ENCODE measurements at places on chromosomes 1 and 21.

DNA sequence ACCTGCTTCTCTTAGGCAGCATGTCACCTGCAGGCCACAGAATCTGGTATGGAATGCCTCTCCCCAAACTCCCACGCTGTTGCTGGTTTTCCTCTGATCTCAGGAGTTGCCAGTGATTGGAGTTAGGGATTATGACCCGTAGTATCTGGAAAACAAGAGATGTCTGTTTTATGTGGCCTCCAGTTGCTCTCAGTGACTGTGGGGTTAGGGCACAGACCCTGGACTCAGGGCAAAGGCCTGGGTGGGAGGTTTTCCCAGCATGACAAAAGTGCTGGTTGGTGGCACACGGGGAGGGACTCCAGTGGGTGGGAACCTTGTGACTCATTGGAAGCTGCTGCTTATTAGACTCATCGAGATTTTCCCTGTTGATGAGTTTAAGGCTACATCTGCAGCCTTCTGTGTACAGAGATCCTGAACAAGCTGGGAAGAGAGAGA lies at the start of gene NR1I3:
TSS of gene NR1I3 (minus strand) at position 165 of the 435 bp plus-strand sequence. CDS start 1,638 bp downstream, outside the sequence.
- H3K4me3 ChIP-seq, result no peak within 1 kb of the TSS
- no peaks in the 10 kb centered on the region for H3K27me3 ChIP-seq
- no peaks in the 10 kb centered on the region for H3K36me3 ChIP-seq
- DNase-seq, result no peak
- no peaks in the 10 kb centered on the region for H3K4me1 ChIP-seq
- no peak within 1 kb of the TSS for H3K27ac ChIP-seq

GRCh38 chr21:35861661-35862060 lies 198.7 kb downstream of the SETD4 start:
- no peak for DNase-seq

GRCh38 chr1:246681900-246682895 lies 42.0 kb upstream of the SCCPDH start:
- peaks cover 10% of the 10 kb centered on the region for H3K4me1 ChIP-seq
- H3K4me3 ChIP-seq, result no peak overlapping the region
- H3K36me3 ChIP-seq, result no peaks in the 10 kb centered on the region
- peak overlapping the region; percentile 32 for H3K27ac ChIP-seq

- no peaks in the 10 kb centered on the region for H3K27me3 ChIP-seq
- H3K4me1 ChIP-seq, result no peaks in the 10 kb centered on the region
- no peak overlapping the region for H3K27ac ChIP-seq
Measured at GRCh38 chr1:110696818-110697217, 22.1 kb upstream of the KCNA3 start.

GRCh38 chr1:199811163-199811562 lies 216.3 kb upstream of the NR5A2 start:
- H3K36me3 ChIP-seq, result no peaks in the 10 kb centered on the region
- no peaks in the 10 kb centered on the region for H3K27me3 ChIP-seq
- H3K4me1 ChIP-seq, result no peaks in the 10 kb centered on the region
- no peak for DNase-seq

GRCh38 chr1:47645151-47645550 lies 207.3 kb downstream of the FOXD2 start:
- no peaks in the 10 kb centered on the region for H3K27me3 ChIP-seq
- H3K4me1 ChIP-seq, result no peaks in the 10 kb centered on the region
- H3K4me3 ChIP-seq, result no peak overlapping the region
- no peaks in the 10 kb centered on the region for H3K36me3 ChIP-seq
- no peak overlapping the region for H3K27ac ChIP-seq

- no peaks in the 10 kb centered on the region for H3K27me3 ChIP-seq
- H3K36me3 ChIP-seq, result no peaks in the 10 kb centered on the region
- no peak for DNase-seq
Measured at GRCh38 chr1:4178501-4179113, 278.5 kb upstream of the C1orf174 start.

DNA sequence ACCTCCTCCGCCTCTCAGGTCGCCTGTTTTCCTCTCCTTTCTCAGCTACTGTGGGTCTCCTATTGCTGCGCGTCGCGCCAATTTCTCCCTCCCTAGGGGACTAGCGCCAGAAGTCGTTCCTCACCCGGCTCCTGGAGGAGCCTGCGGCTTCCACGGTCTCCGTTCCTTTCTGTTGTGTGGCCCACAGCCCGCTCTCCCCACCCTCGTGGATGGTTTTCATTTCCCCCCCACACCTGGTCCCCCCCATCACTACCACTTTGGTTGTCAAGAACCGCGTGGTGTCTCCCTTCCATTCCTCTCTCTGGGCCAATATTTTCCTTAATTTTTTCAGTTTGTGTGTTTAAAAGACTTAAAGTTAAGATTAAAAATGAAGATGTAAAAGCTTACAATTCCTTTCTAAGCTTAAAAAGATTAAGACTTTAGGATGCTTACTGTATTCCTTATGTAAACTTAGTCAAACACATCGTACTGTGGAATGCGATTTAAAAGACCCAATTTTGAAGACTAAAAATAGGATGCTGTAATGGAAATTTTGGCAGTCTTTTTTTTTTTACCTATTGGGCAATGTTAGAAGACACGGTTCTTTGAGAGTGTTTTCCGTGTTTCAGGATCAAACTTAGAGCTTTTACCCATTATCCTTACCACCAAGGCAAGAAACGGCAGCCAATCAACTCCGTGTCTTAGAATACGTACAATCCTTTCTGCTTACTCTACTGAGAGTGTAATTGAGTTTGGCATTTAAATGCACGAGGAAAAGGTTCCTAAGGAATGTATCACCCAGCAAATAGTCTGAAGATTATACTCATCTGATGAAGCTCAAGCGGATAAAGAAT lies 773 bp downstream of the CNST start:
- H3K27me3 ChIP-seq, result no peaks in the 10 kb centered on the region
- H3K4me1 ChIP-seq, result peaks cover 36% of the 10 kb centered on the region
- peak; percentile 16 for DNase-seq

DNA sequence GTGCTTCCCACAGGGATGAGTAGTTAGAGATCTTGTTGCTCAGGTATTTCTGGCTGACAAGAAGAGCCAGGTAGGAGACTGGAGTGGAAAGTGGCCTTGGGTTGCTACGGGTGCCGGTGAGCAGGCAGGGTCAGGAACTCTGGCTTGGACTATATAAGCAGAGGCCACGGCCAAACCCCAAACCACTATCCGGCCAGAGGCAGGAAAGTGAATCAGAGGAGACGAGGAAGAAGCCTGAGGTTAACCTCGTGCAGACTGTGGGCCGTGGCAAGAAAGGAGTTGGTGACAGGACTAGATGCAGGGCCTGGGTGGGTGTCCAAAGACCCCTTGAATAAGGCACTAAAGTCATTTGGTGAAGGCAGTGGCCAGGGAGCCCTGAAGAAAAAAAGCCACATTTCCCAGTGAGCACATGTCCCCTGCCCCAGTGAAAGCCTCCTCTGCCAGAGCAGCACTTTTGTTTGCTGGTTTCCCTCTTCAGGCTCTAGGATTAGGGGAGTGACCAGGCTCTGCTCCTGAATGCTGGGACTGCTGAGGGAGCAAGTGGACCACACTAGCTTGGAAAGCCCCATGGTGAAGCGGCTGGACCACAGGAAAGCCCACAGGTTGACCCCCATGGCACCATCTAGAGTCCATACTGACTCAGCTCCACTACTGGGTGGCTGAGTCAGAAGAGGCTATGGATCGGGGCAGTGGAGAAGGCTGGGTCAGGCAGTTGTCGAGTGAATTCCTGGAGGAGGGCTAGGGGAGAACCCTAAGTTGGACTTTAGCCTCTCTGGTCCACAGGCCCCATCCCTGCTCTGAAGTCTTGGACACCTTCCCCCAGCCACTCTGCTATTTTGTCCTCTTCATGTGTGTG lies 23.4 kb downstream of the CSF1 start:
- no peak overlapping the region for H3K27ac ChIP-seq
- no peaks in the 10 kb centered on the region for H3K36me3 ChIP-seq
- no peak for DNase-seq
- no peaks in the 10 kb centered on the region for H3K4me1 ChIP-seq
- H3K4me3 ChIP-seq, result no peak overlapping the region

DNA sequence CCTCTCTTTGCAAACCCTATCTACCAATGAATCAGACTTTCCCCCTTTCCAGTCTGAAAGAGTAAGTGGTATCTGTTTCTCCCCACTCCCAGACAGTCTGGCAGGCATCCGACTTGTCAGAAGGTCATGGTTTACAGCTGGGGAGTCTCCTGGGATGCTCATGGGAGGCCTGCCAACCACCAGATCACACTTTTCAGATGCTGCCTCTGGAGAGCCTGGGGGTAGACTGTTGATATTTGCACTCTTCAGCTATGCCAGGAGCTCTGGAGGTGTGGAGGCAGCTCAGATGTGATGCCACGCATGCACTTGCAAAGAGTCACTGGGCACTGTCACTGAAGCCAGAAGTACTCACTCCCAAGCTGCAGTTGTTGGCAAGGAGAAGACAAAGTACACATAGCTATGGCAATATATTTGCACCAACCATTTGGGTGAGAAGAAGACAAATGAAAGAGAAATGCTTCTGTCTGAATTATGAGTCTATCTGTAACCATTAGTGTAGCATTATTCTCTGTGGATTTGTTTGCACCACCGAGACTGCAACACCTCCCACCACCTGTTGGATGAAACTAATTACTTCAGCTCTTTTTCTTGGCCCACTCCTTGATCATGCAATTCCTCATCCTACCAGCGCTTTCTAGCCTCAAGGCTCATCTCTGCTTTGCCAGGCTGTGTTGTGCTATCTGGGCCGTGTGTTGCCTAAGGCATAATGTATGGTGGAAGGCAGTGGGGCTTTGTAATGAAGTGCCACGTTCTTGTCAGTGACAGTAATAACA lies 133.0 kb upstream of the SPAG17 start:
- H3K27me3 ChIP-seq, result no peaks in the 10 kb centered on the region
- no peak overlapping the region for H3K4me3 ChIP-seq
- H3K36me3 ChIP-seq, result no peaks in the 10 kb centered on the region
- H3K27ac ChIP-seq, result no peak overlapping the region
- H3K4me1 ChIP-seq, result no peaks in the 10 kb centered on the region

GRCh38 chr1:178644308-178645120 lies 80.5 kb upstream of the RALGPS2 start:
- DNase-seq, result no peak
- peaks cover 6% of the 10 kb centered on the region for H3K4me1 ChIP-seq
- H3K27ac ChIP-seq, result no peak overlapping the region
- no peaks in the 10 kb centered on the region for H3K36me3 ChIP-seq
- H3K27me3 ChIP-seq, result no peaks in the 10 kb centered on the region
- no peak overlapping the region for H3K4me3 ChIP-seq

DNA sequence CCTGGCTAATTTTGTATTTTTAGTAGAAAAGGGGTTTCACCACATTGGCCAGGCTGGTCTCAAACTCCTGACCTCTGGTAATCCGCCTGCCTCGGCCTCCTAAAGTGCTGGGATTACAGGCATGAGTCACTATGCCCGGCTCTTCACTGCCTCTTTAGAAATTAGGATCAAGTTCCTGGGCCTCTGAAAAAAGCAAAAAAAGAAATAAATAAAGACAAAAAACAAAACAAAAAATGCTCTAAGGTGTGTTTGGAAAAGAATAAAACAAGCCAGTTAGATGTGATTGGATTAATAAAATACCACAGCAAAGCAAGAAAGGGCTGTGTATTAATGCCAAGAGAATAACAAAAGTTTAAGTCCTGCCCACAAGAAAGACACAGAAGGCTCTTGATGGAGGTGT lies 4.2 kb upstream of the ABCB10 start:
- no peaks in the 10 kb centered on the region for H3K27me3 ChIP-seq
- no peak overlapping the region for H3K4me3 ChIP-seq
- DNase-seq, result no peak
- peak overlapping the region; percentile 38 for H3K27ac ChIP-seq
- H3K36me3 ChIP-seq, result no peaks in the 10 kb centered on the region
- H3K4me1 ChIP-seq, result no peaks in the 10 kb centered on the region

GRCh38 chr1:44029260-44029910 lies 1.9 kb downstream of the SLC6A9 start:
- H3K27ac ChIP-seq, result peak overlapping the region; percentile 58
- H3K4me3 ChIP-seq, result peak overlapping the region; percentile 70
- no peaks in the 10 kb centered on the region for H3K27me3 ChIP-seq
- DNase-seq, result no peak
- H3K36me3 ChIP-seq, result no peaks in the 10 kb centered on the region

- peak overlapping the region; percentile 15 for H3K4me3 ChIP-seq
- H3K27me3 ChIP-seq, result peaks cover 4% of the 10 kb centered on the region
- no peak overlapping the region for H3K27ac ChIP-seq
- no peak for DNase-seq
- no peaks in the 10 kb centered on the region for H3K36me3 ChIP-seq
Measured at GRCh38 chr1:86155807-86156565, 586 bp downstream of the COL24A1 start.

DNA sequence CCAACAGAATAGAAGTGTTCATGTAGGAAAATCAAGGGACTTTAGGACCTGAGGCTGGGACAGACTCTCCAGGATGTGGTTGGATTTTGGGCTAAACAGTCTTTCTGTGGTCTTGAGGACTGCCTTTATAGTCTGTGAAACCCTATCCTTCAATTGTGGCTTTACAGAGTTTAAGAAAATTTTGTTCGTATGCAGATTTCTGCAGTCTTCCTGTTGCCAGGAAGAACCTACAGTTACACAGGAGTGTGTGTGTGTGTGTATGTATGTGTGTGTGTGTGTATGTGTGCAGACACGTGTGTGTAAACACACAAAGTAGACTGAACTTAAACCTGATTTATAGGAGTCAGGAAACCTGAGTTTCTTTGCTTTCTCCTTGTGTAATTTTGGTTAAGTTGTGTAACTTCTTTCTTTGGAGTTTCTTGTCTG lies 22.8 kb downstream of the NEK7 start:
- H3K36me3 ChIP-seq, result no peaks in the 10 kb centered on the region
- DNase-seq, result no peak
- H3K4me3 ChIP-seq, result no peak overlapping the region
- H3K27ac ChIP-seq, result no peak overlapping the region
- no peaks in the 10 kb centered on the region for H3K4me1 ChIP-seq

- no peak overlapping the region for H3K27ac ChIP-seq
- no peaks in the 10 kb centered on the region for H3K27me3 ChIP-seq
- H3K4me3 ChIP-seq, result no peak overlapping the region
Measured at GRCh38 chr1:240912821-240913220, 300.9 kb upstream of the GREM2 start.

DNA sequence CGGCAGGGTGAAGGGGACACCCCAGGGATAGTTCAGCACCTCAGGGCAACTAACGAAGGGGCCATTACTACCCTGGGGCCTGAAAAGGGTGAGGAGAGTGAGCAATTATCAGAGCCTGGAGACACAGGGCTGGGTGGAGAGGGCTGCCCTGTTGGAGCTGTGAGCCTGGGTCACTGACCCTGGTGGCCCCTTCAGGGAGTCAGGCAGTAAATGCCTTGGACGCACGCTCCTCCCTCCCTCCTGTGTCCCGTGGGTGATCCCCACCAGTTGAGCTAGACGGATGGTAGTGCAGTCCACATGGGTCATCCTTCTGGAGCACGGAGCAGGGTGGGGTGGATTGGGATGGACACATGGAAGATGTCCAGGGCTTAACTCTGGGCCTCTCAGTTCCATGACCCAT lies 305.3 kb downstream of the PTPRU start:
- H3K36me3 ChIP-seq, result no peaks in the 10 kb centered on the region
- no peaks in the 10 kb centered on the region for H3K4me1 ChIP-seq
- H3K4me3 ChIP-seq, result no peak overlapping the region
- no peaks in the 10 kb centered on the region for H3K27me3 ChIP-seq

- no peaks in the 10 kb centered on the region for H3K36me3 ChIP-seq
- no peak overlapping the region for H3K4me3 ChIP-seq
Measured at GRCh38 chr1:46481961-46482360, 7.7 kb upstream of the DMBX1 start.
